ENCODE measurements at places on chromosomes 2 and 18.

DNA sequence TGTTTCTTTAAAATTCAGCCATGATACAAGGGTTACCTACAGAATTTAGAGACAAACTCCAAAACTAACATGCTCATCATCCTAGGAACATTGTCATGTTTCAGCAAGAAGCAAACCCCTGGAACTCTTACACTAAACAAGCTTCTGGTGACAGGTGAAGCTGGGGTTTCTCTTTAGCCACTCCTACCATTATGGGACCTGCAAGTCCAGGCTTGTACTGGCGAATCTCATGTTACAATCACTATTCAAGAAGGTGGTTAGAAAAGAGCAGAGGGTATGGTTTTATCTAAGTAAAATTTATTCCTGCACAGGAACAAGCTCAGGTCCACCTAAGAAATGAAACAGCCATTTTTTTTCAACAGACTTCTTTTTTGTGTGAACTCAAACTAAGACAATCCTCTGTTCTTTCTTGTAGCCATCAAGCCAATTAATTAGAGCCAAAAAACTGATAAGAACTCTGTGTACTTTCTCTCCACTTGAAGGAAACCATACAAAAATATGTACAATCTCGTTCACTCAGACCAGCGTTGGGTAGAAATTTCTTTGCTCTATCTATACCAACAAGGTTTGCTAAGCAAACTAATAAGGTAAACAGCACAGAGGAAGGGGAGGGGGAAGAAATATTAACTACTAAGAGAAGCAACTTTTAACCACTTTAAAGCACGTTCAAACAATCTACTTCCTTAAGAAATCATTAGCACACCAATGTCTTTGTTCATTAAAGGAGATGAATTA, 63.3 kb upstream of the NEDD4L start:
- no peak for DNase-seq

DNA sequence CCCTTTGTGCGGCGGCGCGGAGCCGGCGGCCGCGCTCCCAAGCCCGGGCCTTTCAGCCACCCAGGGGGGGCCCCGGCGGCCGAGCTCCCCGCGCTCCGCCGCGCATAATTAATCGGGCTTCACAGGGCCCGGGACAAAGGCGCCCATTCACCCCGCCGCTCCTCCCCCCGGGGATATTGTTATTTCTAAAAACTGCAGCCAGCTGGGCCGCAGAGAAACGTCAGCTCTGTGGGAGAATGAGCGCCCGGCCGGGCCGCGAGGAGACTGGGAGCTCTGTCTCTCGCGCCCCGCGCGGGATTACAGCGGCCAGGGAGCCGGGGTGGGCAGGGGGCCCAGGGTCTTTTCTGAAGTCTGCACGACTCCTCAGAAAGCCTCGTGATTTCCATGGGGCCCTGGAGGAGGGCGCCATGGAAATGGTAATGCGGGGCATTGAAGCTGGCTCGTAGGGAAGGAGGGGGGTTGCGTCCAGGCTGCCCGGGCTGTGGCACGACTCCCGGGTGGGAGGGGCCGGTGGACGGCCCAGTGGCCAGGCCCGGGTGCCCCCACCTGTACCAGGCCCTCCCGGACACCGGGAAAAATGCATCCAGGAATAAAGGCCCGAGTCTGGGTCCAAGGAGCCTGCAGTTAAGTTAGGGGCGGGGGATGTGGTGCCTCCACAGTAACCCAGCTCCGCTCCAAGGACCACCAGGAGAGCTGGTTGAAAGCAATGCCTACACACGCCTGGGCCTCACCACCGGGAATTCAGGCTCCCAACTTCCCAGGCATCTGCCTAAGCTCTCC, 125.3 kb downstream of the ZFP36L2 start:
- no peak for DNase-seq

GRCh38 chr2:121099329-121100290, 185.4 kb downstream of the TFCP2L1 start:
- no peak for DNase-seq

DNA sequence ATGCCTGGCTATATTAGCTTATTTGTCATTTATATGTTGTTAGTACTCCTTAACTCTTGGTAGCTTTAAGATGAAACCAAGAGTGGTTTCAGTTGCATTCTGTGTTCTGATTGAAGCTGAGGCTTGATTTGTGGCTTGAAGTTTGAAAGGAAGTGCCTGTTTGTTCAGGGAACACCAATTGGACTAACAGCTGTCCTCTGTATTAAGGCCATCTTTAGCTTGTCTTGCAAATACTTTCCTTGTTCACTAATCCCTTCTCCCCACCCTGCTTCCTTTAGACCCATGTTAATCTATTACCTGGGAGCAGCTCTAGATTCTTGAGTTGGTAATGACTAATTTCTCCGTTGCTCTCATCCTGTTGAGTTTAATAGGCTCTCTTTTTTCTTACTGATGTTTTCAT, 13.4 kb downstream of the ITGA6 start:
- no peak for DNase-seq

GRCh38 chr2:96203130-96204028, 5.2 kb downstream of the STARD7 start:
- no peak for DNase-seq

DNA sequence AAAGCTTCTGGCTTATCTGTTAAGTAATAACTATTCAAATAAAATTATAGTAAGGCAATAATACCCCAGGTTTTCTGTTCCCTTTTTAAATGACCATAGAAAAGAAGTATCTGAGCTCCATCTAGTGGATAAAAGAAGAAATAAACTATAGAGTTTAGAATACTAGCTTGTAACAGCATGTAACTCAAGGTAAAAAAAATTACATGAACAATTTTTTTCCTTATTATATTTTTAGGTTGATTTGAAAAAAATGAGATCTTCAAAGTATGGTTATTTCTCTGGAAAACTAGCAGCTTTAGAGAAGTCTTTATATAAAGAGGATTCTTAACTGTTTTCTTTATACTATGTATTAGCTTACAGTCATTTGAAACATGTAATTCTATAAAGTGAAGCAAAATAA, 58.1 kb downstream of the NCKAP1 start:
- peak; percentile 11 for DNase-seq

DNA sequence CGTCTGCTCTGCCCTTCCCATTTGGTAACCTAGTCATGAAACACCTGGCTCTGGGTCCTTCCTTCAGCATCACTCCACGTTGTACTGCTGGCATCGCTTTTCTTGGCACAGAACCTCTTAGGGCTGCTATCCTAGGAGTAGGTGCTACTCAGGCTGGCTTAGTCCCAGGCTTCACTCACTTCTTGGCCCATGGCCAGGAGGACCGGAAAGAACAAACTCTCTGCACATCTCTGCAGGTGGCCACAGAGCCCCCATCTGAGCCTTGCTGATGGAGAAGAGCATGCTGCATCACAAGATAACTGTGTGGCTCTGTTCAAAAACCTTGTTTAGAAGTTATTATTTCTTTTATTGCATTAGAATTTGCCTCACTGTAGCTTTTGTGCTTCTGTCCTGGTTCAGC, 447.2 kb upstream of the TNP1 start:
- no peak for DNase-seq

- no peak for DNase-seq
These were observed 28.6 kb downstream of the HS1BP3 start for GRCh38 chr2:20622296-20622686.

Measured in CD4-positive, alpha-beta T cell treated with Interleukin-1 beta for 1 hour (primary cell).